Activated naive CD4-positive, alpha-beta T cell treated with anti-CD3 and anti-CD28 coated beads, Interleukin-2, amount 50 U/mL, for 16 hours (primary cell): ENCODE measurements at places on chromosomes 2 and 18.

DNA sequence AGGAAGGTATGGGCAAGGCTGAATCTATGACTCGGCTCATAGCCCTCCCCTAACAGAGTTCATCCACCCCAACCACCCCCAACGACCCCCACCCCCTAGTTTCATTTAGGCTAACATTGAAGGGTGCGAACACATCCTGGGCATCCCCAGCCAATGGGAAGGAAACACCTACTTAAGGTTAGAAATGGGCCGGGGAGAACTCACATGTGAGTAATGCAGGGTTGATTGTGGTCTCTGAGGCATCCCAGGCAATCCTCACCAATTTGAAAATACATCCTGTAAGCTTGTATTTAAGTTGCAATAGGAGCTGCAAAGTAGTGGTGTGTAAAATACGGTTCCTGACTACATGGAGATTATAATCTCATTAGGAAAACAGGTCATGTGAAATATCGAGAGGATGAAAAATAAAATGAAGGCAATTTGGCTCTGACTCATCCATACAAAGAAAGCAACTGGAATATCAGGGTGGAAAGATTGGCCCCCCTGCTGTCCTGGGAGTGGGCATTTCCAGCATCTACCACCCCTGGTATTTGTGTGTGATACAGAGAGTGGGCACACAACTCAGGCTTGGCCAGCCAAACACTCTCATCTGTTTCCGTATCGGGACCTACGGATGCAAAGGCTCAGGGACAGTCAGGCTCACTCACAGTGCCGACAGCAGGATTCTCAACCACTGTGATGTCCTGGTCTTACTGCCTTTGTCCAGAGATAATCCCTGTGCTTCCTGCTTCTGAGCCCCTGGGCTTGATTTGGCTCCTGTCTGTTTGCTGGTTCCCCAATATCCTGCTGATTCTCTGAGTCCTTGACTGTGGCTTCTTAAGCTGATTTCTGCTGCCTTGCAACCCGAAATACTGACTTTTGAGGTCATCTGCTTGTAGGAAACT is 90.0 kb upstream of the NCKAP5 start:
- no peak for DNase-seq

GRCh38 chr2:27095745-27096651 is 9.4 kb downstream of the KHK start:
- DNase-seq: peak; percentile 49

GRCh38 chr2:191247381-191248057 is 2.3 kb downstream of the MYO1B start:
- DNase-seq: no peak

DNA sequence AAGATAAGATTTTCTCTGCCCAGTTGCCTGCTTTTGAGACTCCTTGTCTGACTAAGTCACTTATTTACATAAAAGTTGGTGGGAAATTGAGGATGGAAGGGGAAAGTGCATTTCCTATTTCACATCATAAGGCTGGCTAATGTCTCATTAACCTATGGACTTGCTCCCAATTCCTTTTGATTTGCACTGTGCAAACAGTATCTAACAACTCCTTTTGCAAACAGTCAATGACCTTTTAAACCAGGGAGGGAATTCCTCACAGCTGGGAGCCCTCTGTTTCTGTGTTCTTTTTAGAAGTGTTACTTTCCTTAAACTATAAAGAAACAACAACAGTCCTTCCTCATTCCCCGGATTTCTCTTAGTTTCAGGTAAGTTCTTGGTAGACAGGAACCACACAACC is 272.8 kb downstream of the RND3 start:
- DNase-seq: no peak

- no peak for DNase-seq
These were observed 187.2 kb downstream of the TXNL1 start for GRCh38 chr18:56451188-56451587.

DNA sequence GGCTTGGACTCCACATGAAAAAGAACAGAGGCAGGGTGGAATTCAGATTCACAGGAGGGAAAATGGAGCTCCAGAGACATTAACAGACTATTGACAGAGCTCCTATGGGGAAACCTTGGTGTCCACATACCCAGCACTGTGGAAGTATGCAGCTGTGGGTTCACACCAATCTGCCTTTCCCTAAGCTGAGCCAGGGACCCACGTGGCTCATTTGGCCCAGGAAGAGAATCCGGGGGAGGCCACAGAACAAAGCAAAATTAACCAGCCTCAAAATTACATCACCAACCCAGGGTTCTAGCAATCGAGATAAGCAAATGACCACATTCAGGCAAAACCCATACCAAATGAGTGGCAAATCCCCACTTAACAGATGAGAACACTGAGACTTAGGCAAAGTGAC is 105.8 kb upstream of the TWIST2 start:
- DNase-seq: no peak

GRCh38 chr18:59041819-59042815 is 97.6 kb upstream of the SEC11C start:
- DNase-seq: no peak

- DNase-seq: no peak
These were observed 42.3 kb downstream of the CRIM1 start for GRCh38 chr2:36397728-36398413.

DNA sequence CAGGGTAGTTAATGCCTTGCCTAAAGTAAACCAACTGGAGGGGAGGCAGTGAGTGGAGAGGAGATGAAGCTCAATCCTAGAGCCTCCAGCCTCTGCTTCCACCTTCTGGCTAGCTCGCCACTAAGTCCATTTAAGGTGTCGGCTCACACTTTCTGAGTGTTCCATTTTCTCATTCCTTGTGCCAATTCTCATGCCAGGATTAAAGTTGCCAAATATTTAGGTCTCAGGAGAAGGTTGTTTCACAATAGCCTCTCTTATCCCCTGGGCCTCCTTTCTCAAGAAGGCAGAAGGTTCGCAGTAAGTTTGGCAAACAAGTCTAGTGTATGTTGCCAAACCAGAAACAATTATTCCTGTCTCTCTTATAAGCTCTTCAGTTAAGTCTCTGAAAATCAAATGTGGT is 57.2 kb downstream of the TACR1 start:
- DNase-seq: no peak

GRCh38 chr2:195270466-195271039 is 386.5 kb upstream of the SLC39A10 start:
- DNase-seq: no peak

GRCh38 chr2:46275995-46276394 is 21.2 kb upstream of the EPAS1 start:
- DNase-seq: peak; percentile 13

DNA sequence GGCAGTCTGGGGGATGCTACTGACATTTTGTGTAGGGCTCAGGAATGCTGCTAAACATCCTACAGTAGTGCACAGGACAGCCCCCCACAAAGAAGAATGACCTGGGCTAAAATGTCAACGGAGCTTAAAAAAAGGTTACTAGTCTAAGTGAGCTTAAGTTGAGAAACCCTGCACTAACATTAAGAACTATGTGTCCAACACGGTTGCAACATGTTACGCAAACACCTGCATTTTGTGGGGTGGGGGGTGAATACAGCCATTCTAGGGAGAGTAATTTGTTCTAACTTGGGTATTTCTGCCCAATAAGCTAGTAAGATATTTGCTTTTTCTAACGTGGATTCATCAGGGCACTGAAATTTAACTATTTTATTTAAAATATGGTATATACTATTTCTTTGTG is 57.9 kb downstream of the SLC8A1 start:
- no peak for DNase-seq

DNA sequence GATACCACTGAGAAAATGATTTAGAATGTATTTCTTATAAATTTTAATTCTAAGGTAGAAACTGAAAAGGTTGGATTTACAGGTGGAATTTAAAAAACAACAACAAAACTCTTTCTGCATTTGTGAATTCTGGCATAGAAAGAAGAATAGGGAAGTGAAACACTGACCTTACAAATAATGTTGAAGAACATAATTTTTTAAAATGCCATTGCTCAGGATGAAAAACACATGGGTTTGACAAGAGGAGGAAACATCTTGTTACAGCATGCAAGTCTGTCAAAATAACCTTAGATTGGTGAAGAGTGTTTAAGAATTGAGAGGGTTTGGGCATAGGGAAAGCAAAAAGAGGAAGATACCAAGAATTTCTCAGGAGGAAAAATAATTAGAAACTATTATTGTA is 184.3 kb downstream of the UBE2E3 start:
- DNase-seq: no peak

- DNase-seq: peak; percentile 47
These were observed 123.8 kb downstream of the SPTBN1 start for GRCh38 chr2:54579682-54580620.

DNA sequence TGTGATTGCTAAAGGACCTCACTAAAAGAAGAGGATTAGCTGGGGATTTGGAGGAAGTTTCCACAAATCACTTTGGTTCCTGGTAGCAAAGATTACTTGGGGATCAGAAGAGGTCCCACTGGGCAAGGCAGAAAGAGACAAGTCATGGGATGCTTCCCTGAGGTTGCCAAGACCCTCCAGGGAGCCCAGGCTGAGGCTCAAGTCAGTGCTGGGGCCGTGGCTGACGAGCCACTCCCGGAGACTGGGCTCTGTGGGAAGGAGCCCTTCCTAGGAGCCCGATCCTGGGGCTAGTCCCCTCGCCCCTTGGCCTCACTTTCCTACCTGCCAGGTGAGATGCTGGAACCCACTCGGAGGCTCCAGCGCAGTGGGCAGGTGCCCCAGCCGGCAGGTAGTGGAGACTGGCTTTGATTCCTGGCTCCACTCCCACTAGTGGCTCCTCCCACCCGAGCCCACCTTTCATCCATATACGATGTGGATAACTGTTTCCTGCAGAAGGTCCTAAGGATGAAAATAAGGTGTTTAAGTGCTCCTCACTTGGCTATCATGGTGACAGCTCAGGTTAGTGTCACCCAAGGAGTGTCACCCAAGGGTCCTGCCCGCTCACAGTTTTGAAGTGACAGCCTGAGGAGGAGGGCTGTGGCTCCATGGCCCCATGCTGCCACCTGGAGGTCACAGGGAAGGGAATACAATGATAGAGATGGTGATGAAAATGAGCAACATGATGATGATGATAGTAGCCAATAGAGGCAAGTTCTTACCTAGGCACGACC is 100.5 kb downstream of the CAPN13 start:
- peak; percentile 82 for DNase-seq

DNA sequence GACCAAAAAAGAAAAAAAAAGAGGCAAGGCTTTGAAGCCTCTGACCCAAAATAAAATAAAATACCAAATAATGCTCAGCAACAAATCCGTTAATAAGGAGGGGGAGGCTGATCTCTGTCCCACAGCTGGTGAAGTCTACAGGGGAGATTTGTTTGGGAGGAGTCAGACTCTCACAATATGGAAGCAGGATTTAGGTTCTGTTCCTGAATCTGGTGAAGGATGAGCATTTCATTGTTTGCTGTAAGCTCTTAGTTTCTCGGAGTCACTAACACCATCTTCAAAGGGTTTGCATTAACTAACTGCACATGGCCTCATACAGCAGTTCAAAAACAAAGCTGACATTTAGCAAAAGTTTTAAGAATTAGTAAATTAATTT is 339.4 kb upstream of the TNP1 start:
- DNase-seq: no peak

DNA sequence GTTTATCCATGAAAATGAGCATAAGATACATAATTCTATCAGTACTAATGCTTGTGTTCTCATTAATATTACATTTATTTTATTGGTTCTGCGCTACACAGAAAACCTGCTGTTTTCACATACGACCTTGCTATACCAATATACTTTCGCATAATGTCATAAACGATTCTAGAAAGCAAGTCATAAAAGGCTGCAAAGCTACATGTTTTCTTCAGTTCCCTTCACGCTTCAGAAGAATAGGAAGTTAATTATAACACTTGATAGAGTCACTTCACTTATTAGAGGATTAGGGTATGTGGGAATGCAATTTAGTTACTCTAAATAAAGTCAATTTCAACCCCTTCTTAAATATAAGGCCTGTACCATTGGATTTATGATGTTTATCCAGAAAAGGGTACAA is 29.0 kb downstream of the PSME4 start:
- no peak for DNase-seq

GRCh38 chr18:42326752-42327151 is 371.7 kb downstream of the PIK3C3 start:
- DNase-seq: no peak

DNA sequence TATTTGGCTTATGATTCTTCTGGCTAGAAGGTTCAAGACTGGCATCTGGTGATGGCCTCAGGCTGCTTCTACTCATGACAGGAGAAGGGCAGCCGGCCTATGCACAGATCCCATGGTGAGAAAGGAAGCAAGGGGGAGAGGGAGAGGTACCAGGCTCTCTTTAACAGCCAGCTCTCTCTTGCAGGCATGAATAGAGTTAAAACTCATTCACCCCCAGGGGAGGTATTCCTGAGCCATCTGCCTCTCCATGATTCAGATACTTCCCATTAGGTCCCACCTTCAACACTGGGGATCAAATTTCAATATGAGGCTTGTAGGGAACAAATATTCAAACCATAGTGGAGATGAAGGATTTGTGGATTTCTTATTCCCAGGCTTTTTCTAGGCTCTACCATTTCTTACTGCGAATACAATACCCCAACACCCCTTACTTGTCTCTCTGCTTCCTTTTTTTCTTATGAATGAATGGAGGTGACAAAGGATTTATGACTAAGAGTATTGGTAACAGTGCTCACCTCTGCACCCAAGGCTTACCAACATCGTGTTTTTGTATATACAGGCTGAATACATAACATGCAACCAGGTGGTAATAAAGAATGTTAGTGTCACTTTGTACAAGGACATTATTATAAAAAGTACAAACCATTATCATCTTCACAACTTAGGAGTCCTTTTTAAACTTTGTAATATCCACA is 454.6 kb upstream of the TRIB2 start:
- DNase-seq: no peak

- DNase-seq: no peak
These were observed 15.7 kb downstream of the MSH6 start for GRCh38 chr2:47798631-47799030.

- DNase-seq: no peak
These were observed 60.9 kb upstream of the TWIST2 start for GRCh38 chr2:238786792-238787490.

DNA sequence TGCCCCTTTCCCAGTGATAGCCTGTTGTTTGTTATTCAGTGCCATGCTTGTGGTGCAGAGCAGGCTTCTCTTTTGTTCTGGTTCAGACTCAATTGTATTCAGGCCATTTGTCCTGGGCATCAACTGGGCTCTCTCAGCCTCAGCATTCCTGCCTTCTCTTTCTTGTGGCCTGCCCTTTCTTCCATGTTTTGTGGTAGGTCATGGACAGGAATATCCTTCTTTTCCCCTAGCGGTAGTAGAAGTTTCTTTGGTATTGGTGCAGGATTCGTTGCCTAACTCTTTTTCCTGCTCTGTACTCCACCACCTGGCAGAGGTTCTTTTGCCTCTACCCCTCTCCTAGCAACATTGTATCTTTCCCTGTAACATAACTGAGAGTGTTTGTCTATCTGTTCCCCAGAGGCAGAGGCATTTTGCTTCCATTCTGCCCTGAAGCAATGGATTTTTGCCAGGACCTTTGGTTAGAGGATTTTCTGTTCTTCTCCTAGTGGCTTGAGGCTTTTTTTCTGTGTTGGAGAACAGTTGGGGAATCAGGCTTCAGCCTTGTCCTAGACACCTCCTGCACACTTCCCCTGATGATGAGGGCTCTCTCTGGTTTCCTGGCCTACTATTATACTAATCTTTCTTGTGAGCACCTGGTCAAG is 68.5 kb downstream of the NCOA1 start:
- no peak for DNase-seq
